ENCODE measurements at places on chromosomes 16 and 17.

- no peak for DNase-seq
Measured at GRCh38 chr17:9371019-9371418, 204.6 kb downstream of the STX8 start.

GRCh38 chr17:82866590-82867191, 26.9 kb upstream of the ZNF750 start:
- peak; percentile 76 for DNase-seq

DNA sequence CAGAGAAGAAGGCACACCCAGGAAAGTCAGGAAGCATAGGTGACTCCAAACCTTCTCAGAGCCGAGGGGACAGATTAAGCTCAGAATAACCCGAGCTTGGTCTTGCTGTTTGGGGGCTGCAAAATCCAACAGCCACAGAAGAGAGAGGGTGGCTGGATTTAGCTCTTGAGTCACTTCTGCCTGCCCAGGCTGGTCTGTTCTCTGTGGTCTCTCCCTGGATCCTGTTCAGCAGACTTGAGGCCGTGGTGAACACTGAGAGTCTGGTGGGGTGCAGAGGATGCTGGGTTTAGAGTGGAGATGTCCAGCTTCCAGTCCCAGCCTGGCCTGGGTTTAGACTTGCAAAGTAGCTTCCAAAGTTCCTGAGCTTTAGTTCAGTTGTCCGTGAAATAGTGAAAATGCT, 8.8 kb downstream of the SLC26A11 start:
- DNase-seq = no peak

DNA sequence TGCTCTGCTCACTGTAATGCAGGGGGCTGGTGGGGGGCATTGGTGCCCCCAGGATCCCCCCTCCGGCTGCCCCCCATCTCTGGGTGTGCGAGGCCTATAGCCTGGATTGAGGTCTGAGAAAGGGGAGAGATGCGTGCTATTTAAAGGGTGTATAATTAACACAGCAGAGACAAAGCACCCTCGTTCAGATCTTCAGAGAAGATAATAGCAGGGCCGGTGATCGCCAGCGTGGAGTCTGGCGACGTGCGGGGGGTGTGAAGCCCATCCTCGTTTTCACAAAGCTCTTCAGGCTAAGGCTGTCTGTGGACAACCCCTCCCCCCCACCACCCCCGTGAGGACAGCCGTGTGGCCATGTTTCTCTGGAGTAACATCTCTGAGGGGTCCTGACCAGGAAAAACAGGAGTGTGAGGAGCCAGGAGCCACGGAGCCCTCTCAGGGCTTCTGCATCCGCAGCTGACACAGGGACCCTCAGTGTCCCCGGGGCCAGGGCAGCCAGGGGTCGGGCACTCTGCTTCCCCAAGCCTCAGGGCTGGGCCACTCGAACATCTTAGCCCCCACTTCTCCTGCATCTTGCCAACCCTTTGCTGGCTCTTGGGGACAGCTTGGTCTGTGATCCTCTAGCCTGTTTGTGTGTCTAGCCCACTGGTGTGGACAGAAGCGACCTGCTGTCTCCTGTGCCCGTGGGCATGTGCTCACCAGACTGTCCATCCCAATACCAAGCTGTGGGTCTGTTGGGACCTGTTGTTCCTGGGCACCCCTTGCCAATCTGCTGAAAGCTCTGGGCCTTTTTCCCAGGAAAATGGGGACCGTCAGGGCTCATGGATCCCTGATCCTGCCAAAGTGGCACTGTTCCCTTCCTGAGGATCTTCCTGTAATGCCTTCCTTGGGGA, 58.9 kb downstream of the BAIAP2 start:
- no peak for DNase-seq

DNA sequence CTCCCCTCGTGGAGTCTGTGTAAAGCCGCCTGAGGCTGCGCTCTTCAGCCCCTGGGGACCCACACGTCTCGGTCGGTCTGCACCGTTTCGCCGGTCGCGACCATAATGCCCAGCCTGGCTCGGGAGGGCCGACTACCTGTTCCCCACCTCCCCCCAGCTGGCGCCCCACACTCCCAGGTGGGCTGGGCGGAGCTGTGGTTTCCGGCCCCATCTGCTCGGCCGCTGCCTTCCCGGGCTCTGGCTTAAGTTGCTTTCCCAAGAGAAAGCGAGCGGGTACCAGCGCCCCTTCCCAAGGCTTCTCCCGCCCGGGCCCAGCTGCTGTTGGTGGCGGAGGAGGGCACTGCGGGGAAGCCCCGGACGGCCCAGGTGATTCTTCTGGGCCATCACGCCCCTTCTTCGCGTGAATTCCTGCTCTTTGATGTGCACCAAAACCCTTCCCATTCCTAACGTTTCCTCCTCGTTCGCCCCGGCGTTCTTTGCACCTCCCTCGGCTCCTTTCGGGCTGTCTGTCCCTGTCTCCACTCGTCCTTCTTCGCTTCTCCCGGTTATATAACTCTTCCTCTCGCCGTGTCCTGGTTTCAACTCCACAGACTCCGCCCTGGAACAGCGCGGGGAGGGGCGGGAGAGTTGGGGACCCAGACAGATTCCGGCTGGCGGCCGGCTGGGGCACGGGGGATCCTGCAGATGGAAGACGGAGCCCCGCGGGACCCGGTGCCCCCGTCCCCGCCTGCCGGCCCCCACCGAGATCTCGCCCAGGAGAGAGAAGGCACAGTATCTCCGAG, 2.0 kb downstream of the KDM6B start:
- DNase-seq = no peak

DNA sequence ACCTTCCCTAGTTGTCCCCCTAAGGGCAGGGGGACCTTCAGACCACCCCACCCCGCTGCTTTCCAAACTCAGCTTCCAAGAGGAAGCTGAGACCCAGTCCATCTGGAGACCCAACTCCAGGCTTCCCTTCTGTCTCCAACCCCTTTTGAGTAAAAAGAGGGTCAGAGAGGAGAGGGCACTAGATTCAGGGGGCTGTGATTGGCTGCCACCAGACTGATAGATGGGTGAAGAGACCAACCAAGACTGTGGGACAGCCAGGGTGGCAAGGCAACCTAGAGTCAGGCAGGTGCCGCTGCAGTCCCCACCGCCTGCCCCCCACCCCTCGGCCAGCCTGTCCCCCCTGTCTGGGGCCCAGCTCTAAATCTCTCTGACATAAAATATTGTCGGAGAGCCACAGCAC, 92.5 kb downstream of the SDK2 start:
- no peak for DNase-seq

GRCh38 chr16:67415872-67416793, at the start of gene ZDHHC1:
TSS of gene ZDHHC1 (minus strand) at chr16:67416477. CDS start at chr16:67407775, 8,702 bp downstream.
- no peak for DNase-seq

DNA sequence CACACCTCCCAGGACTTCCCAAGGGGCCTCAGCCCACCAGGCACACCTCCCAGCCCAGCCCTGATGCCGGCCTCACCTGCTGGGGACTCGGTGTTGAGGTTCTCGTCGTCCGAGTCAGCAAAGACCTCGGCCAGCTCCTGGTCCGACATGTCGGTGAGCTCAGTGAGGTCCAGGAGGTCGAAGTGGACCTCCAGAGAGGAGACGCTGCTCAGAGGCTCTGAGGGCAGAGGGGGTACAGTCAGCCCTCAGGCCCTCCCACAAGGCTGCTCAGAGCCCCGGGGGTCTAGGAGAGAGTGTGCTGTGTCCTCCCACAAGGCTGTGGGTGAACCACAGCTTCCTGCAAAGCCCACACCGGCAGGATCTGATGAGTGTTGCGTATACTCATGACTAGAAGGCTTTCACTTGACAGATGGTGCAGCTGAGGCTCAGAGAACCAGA, 10.5 kb downstream of the DBNDD1 start:
- DNase-seq = no peak

DNA sequence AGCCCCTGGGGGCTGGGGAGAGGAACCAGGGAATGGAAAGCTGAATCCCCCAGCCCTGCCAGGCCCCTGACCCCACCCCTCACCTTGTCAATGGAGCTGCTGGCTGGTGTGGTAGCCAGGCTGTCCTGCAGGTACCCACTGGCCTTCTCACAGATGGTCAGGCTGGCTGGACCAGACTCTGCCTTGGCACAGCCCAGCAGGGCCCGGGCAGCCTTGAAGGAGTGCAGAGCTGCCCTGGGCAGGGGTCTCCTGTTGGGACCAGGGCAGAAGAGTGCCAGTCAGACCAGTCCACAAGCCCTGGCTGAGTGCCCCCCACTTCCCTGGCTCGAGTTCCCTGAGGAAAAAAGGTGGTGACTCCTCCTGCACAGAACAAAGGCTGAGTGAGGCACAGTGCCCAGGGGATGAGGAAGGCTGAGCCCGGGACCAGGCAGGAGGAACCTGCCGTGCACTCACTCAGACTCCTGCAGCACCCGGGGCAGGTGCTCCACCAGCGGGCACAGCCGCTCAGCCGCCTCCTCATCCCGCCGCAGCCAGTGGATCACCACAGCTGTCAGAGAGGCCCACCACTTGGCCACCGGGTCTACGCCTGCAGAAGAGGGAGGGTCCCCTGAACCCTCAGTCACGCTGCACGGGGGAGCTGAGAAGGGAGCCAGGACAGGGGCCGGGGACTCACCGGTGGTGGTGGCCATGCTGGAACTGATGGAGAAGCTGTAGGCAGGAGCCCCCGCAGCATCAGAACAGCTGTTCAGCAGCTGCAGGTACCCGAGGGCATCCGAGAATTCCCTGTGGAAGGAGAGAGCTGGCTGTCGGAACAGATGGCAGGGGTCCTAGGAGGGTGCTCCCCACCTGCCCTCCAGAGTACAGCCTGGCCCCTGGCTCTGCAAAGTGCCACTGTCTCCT, 22.4 kb downstream of the SREBF1 start:
- DNase-seq = no peak

GRCh38 chr16:77680496-77680895, 41.8 kb upstream of the NUDT7 start:
- DNase-seq = no peak

DNA sequence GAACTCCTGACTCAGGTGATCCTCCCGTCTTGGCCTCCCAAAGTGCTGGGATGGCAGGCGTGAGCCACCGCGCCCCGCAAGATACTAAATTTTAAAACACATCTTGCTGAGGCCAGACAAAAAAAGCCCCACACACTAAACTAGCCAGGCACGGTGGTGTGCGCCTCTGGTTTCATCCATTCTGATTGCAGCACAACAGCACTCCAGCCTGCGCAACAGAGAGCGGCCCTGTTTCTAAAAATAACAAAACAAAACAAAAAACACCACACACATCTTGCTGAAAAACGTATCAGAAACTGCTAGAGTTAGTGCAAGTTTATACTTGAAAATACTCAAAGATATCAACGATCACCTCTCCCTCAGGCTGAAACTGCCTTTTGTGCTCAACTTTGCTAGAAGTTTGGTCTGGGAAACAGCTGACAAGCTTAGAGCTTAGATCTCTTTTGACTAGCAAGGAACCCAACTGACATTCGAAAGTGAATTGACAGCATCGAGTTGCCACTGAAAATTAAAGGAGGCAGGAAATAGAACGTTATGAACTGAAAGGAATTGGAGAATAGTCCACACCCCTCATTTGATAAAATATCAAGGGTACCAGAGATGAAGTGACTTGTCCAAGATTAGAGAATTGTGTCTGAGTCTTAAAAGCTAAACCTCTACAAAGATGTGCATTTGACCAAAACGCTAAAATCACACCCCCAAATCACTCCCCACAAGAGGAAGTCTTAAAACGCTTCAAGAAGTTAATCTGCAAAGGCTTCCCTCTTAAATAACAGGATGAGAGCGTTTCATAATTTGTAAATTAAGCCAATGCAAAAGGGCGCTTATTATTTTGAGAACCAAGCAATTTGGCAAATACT, 908 bp downstream of the COG4 start:
- no peak for DNase-seq

- no peak for DNase-seq
Measured at GRCh38 chr16:31250782-31251384, 8.9 kb upstream of the ITGAM start.

GRCh38 chr16:80231888-80232287, 308.9 kb upstream of the DYNLRB2 start:
- peak; percentile 38 for DNase-seq

GRCh38 chr17:77965352-77965751, 6.8 kb downstream of the TNRC6C start:
- no peak for DNase-seq

DNA sequence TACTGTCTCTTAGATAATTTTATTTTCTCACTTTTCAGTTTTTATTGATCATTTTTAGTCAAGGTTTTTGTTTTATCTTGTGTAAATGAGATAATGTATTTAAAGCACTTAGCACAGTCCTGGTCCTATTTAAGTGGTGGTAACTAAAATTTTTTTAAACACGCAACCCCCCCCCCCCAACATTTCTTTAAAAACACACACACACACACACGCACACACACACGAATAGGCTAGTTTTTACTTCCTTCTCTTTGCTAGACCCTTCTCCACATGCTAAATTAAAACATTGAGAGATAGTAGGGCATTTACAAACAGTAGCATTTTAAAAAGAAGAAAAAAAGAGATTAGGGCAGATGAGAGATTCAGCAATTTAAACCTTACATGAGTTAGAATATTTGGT, 5.0 kb downstream of the NFATC3 start:
- no peak for DNase-seq
